Osteoblast (primary cell): ENCODE measurements at places on chromosomes 3 and 15.
A peak's percentile ranks its signal among the peaks of the same experiment; 100 is the strongest.

- peak; percentile 93 for DNase-seq
Measured at GRCh38 chr15:83010709-83011270, 649 bp downstream of the C15orf40 start.

GRCh38 chr3:179921500-179921899, 115.2 kb downstream of the PEX5L start:
- DNase-seq, result no peak

DNA sequence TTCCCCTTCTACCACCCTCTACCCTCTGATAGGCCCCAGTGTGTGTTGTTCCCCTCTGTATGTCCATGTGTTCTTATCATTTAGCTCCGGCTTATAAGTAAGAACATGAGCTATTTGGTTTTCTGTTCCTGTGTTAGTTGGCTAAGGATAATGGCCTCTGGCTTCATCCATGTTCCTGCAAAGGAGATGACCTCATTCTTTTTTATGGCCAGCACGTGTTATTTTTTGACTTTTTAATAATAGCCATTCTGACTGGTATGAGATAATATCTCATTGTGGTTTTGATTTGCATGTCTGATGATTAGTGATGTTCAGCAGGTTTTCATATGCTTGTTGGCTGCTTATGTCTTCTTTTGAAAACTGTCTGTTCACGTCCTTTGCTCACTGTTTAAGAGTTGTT, 63.1 kb upstream of the NPHP3 start:
- no peak for DNase-seq

GRCh38 chr3:17287006-17287689, 402.4 kb downstream of the PLCL2 start:
- DNase-seq, result no peak
